ENCODE measurements at places on chromosomes 13 and 19.
A peak's percentile ranks its signal among the peaks of the same experiment; 100 is the strongest.

GRCh38 chr13:89968470-89968869, 1379.0 kb upstream of the MIR17HG start:
- DNase-seq: no peak

GRCh38 chr19:7988307-7988706, 17.1 kb downstream of the ELAVL1 start:
- peak; percentile 60 for DNase-seq

- no peak for DNase-seq
Measured at GRCh38 chr19:39085392-39085791, 1.2 kb downstream of the ACP7 start.

- DNase-seq: no peak
Measured at GRCh38 chr19:7444042-7444441, 44.8 kb downstream of the PEX11G start.

GRCh38 chr19:33497131-33497777, 24.3 kb downstream of the PEPD start:
- no peak for DNase-seq

- peak; percentile 86 for DNase-seq
Measured at GRCh38 chr19:55549500-55550320, 4.4 kb upstream of the SBK3 start.

- DNase-seq: no peak
Measured at GRCh38 chr19:7556696-7557315, 21.3 kb downstream of the PNPLA6 start.

DNA sequence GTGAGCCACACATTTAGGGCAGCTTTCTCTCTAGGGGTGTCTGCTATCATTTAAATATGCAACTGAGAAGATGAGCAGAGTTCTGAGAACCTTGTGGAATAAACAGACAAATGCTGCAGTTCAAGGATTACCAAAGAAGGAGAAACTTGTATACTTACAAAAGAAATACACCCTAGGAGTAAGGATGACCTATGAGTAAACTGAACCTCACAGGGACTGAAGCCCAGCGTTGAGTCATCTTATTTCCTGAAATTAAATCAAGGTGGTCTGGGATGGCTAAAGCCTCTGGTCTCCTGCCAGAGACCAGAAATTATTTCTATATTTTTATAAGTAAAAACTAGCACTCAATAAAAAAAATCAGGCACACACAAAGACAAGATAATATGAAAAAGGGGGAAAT, 40.1 kb downstream of the FAM216B start:
- peak; percentile 36 for DNase-seq

- peak; percentile 12 for DNase-seq
Measured at GRCh38 chr19:19459073-19459472, 53.6 kb downstream of the GATAD2A start.

GRCh38 chr13:100399455-100399854, 189.1 kb downstream of the GGACT start:
- DNase-seq: no peak
